ENCODE measurements at places on chromosomes 13 and 19.
A peak's percentile ranks its signal among the peaks of the same experiment; 100 is the strongest.

DNA sequence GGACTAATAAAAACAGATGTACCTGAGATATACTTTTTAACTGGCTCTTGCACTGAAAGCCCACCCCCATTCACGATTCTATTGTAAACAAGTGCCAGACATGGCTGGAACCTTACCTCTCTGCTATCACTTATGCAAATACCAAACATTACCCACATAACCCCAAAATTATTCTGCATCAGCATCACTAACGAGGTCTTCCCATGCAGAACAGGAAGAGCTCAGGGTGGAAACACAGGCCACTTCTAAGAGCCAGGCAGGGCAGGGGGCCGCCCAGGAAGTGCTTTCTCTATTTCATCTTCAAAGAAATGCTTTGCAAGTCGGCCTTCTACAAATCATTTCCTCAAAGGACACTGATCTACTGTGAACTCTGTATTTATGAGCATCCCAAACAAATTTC, 7.3 kb downstream of the IRS2 start:
- DNase-seq: no peak
- no peaks in the 10 kb centered on the region for H3K27me3 ChIP-seq
- H3K27ac ChIP-seq: no peak overlapping the region
- H3K36me3 ChIP-seq: peaks cover 45% of the 10 kb centered on the region

DNA sequence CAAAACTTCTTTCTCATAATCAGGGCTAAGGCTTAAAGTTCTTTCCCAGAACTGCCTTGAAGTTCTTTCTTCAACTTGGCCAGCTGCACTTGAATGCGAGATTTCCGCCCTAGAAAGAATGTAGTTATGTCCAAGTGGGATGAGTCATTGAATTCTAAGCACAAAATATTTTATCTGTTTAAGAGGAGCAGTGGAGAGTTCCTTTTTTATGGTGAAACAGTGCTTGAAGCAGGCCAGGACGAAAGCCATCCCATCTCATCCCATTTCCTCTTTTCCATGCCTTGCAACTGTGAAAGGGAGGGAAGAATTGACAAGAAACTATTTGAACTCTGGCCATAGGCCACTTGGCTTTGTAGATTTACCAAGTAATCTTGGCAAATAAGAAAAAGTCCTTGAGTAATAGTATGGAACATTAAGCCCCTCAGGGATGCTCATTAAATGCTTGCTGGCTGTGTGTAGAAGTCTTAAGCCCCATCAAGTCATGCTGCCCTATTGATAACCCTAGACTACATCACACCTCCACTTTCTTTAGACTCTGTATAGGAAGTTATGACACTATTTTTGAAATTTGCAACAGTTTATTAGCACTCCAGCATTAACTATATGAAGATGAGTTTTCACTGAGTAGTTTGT, 174.5 kb downstream of the KCTD12 start:
- no peaks in the 10 kb centered on the region for H3K4me1 ChIP-seq
- H3K27ac ChIP-seq: no peak overlapping the region
- DNase-seq: peak; percentile 66
- H3K4me3 ChIP-seq: no peak overlapping the region

DNA sequence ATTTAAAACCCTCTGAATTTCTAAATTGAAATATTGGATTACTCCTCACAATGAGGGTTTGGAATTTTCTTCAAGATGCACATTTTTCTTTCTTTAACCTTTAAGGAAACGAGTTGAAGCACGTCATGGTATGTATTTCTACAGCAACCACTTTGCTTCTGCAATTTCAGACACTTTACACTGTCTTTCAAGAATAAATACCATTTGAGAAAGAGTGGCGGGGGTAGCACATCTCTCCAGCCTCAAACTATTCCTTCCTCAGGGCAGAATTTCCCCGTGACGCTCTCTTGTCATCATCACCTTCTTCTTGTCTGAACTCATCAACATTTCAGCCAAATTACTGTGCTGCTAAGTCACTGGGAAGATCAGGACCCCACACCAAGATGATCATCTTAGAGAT, 1073.4 kb downstream of the EFNB2 start:
- no peak for DNase-seq
- H3K27ac ChIP-seq: no peak overlapping the region
- H3K27me3 ChIP-seq: no peaks in the 10 kb centered on the region

- DNase-seq: no peak
- H3K27ac ChIP-seq: no peak overlapping the region
- no peak overlapping the region for H3K4me3 ChIP-seq
- no peaks in the 10 kb centered on the region for H3K36me3 ChIP-seq
- no peaks in the 10 kb centered on the region for H3K4me1 ChIP-seq
- H3K27me3 ChIP-seq: no peaks in the 10 kb centered on the region
Observed at GRCh38 chr13:48866249-48866648, 109.5 kb upstream of the FNDC3A start.

GRCh38 chr19:757811-758668, 7.1 kb downstream of the MISP start:
- no peaks in the 10 kb centered on the region for H3K36me3 ChIP-seq
- no peak for DNase-seq
- no peak overlapping the region for H3K4me3 ChIP-seq
- H3K27me3 ChIP-seq: no peaks in the 10 kb centered on the region

GRCh38 chr13:85879014-85879413, 79.8 kb upstream of the SLITRK6 start:
- H3K4me1 ChIP-seq: no peaks in the 10 kb centered on the region
- no peak overlapping the region for H3K4me3 ChIP-seq
- H3K36me3 ChIP-seq: no peaks in the 10 kb centered on the region

All from tibial artery (tissue), 4 donors.